ENCODE measurements at places on chromosomes 12 and 14.

- DNase-seq: no peak
Observed at GRCh38 chr12:54448344-54448743, 25.1 kb downstream of the GTSF1 start.

GRCh38 chr12:4825011-4825858 is 84.5 kb upstream of the KCNA1 start:
- no peak for DNase-seq

GRCh38 chr12:24561882-24562770 is 386.8 kb downstream of the BCAT1 start:
- DNase-seq: no peak

GRCh38 chr12:57614178-57614947 is 3.1 kb downstream of the ARHGEF25 start:
- no peak for DNase-seq

DNA sequence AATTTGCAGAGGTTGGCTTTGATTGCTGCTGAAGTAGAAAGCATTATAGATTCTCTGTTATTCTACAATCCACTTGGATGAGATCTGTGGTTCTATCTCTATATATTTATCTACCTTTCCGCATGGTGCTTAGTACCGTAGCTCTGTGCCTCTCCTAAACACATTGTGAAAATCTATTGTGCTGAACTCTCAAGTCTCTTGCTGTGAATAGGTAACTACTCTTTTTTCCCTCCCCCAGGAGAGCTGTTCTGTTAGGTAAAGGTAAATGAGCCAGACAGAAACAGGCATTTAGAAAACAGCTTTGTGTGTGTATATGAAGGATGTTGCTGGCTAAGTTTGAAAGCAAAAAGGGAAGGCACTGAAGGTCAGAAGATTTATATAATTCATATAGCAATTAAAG is 112.6 kb downstream of the BRMS1L start:
- no peak for DNase-seq

GRCh38 chr12:116818341-116818856 is 62.8 kb downstream of the HRK start:
- DNase-seq: no peak

DNA sequence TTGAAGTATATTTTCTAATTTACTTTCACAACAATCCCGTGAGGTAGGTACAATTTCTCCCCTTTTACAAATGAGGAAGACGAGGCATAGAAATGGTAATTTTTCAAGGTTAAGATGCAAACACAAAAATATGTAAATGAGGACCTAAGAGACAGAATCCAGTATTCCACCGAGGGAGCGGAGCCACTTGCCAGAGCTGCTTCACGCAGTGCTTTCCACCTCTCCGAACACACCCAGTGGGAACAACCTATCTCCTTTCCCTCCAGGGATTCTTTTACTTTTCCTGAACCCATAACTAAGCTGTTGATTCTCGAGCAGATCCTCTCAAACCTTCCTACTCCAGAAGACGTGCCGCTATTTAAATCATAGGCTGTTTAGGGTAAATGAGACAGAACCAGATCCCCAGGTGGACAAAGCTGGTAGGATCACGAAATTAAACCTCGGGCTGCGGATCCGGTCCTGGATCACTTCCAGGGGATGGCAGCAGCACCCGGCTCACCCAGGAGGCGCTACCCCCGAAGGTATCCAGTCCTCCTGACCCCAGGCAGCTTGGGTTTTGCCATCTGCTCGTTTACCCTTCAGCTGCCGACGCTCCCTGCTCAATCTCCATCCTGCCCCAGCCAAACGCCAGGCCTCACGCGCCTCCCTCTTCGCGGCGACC is 1.5 kb downstream of the DDHD1 start:
- DNase-seq: no peak

- no peak for DNase-seq
Observed at GRCh38 chr12:105485321-105485910, 154.9 kb downstream of the C12orf75 start.

GRCh38 chr12:88299567-88300101 is 157.5 kb downstream of the TMTC3 start:
- DNase-seq: no peak

GRCh38 chr12:169528-170370 is 44.2 kb downstream of the SLC6A12 start:
- DNase-seq: no peak

- DNase-seq: no peak
Observed at GRCh38 chr14:70889555-70889954, 17.7 kb upstream of the PCNX1 start.

DNA sequence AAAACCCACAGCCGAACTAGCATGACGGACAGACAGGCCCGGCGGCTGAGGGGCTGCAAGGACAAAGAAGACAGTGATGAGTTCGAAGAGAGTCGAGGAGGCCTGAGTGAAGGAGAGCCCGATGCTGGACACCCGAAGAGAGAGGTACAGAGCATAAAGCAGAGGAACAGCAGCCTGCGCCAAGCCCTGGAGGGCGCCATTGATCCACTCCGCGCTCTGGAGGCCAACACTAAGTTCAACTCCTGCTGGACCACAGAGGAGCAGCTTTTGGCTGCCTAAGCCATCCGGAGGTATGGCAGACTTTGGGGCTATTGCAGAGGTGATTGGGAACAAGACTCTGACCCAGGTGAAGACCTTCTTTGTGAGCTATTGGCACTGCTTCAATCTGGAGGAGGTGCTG is 7.8 kb upstream of the PLXNC1 start:
- DNase-seq: no peak

GRCh38 chr14:63896278-63896720 is 43.5 kb downstream of the SYNE2 start:
- DNase-seq: no peak

DNA sequence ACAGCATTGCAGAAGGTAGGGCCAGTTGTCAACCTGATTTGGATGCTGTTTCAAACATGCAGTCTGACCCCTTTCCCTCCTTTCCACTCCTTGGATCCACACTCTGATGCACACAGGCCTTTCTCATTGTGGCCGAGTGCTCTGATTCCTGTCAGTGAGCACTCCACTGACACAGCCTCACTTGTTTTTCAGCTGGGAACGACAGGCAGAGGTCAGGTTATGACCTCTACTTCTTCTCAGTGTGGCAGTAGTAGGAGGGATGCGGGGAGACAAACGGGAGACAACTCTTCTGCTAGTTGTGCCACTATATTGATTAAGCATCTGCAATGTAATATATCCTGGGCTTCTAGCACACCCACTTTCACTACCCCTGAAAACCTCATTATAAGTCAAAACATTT is 61.8 kb downstream of the DERA start:
- DNase-seq: no peak

GRCh38 chr14:101360054-101360911 is 201.0 kb upstream of the DIO3 start:
- DNase-seq: no peak

GRCh38 chr12:111006621-111007020 is 86.2 kb upstream of the MYL2 start:
- DNase-seq: no peak

GRCh38 chr12:26334621-26335124 is 139.3 kb downstream of the SSPN start:
- DNase-seq: no peak

GRCh38 chr14:54396183-54396492 is 669 bp upstream of the CDKN3 start:
- DNase-seq: no peak

GRCh38 chr12:108141600-108142130 is 12.6 kb downstream of the WSCD2 start:
- DNase-seq: no peak

DNA sequence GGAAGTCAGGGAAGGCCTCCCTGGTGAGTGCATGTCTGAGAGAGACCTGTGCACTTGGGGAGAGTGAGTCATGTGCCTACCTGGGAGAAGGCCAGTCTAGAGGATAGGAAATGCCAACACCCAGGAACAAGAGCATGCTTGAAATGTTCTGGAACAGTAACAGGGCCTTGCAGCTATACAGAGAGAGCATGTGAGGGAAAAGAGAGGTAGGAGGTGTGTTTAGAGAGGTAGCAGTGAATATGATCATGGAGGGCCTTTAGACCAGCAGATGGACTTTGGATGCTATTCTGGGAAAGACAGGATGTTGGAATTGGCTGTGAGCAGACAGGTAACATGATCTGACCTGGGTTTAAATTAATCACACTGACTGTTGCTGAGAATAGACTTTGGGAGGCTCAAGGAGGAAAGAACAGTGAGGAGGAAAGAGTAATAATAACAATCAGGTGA is 1143.6 kb downstream of the FLRT2 start:
- no peak for DNase-seq

- DNase-seq: no peak
Observed at GRCh38 chr12:59803735-59804134, 207.9 kb downstream of the SLC16A7 start.

DNA sequence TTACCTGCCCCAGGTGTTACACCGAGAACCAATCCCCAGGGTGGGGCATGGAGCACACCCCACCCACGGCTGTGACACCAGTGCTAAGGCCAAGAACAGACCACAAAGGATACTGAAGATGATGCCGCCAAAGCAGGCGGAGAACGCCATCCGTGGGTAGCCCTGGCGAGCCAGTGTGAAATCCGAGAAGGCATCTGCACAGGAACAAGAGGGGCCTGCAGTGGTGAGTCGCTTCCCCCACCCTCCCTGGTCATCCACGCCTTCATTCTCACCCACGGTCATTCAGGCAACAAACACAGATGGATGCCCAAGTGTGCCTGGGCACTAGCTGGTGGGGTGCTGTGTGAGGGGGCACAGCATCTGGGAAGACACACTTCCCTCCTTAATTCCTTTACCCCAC is 28.5 kb downstream of the SLC8B1 start:
- DNase-seq: no peak

GRCh38 chr12:20627001-20627588 is 68.0 kb upstream of the SLCO1C1 start:
- DNase-seq: no peak

DNA sequence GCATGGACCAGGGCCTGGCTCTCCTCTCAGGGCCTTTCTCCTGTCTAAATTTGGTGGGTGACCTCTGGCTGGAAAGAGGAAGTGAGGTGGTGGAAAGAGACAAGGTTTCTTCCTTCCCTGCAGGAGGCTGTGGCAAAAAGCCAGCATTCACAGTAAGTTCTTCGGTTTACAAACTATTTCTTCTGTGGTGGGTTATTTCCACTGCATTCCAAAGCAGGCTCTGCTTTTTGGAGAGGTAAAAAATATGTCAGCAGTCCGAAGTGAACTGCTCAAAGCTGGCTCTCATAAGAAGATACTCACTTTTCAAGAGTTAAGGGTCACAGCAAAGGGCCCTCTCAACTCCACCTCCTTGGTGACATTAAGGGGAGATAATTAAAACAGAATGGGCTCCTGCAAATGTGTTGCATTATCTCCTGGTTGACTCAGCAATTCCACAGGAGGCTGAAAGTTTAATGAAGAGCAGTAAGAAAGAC is 48.9 kb upstream of the POC1B start:
- no peak for DNase-seq

DNA sequence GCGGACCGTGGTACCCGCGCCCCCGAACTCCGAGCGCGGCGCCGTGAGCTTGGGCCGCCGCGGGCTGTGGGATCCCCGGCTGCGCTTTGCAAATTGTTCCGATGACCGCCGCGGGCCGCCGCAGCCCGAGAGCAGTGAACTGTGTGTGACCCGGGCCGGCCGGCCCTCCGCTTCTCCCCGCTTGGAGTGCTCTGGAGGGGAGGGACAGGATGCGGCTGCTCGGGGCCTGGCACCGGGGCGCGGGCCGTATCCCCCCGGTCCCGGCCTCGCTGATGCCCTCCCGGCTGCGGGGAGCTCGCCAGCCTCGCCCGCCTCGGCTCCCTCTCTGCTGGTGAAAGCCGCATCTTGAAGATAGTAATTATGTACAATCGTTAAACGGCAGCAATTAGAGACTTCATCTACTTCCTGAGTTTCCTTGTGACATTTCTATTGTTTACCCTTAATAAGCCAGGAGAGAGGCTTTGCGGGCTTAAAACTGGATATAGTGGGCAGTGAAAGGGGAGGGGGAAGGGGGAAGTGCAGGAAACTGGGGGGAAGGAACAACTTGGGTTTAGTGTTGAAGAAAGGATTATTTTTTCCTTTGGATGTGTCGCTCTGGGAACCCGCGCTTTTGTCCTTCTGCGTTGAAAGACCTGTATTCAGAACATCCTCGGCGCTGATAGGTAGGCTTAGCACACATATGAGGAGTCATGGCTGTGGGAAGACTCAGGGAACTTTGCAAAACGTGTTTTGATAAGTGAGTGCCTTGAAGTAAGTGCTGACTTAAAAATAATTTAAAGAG is 1.2 kb downstream of the PELI2 start:
- no peak for DNase-seq

DNA sequence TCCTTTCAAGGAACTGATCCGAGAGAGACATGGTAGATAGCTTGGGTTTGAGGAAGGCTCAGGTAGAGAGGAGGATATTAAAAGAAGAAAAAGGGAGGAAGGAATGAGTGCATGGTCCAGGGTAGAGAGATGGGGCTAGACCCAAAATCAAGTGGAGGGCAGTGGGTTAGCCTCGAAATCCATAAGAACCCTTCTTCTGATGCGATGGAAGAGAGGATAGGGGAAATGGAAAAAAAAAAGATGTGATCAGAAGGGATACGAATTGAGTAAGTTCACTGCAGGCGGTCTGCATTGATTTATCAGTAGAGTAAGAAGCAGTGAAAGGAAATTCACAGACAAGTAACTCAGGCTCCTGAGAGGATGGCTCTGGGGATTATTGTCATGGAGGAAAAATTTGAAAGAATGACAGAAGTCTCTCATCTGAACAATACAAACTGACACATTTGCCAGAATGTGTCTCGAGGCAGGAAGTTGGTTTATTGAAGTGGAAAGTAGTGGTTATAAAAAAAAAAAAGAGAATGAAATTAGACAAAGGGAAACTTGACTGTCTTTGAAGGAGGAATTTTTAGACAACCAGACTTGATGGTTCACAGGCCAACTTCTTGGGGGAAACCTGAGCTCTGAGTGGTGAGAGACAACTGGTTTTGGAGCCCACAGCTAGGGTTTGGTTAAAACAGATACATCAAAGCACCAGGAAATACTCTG is 10.2 kb downstream of the PPFIBP1 start:
- no peak for DNase-seq

DNA sequence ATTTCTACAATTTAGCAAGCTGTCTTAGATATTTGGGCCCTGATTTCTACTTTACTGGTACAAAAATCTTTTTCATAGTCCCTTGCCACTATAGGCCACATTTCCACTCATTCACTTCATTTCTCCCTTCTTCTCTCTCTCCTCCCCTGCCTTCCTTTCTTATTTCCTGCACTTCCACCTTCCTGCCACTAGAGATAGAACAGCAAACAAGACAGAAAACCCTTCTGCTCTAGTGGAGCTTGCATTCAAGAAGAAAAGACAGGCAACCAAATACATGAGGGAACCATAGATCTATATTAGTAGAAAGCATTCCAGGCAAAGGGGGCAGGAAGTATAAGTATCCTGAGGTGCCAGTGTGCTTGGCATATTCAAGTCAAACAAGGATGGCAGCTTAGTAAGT is 623.5 kb downstream of the FLRT2 start:
- DNase-seq: no peak

Data from stimulated activated CD4-positive, alpha-beta T cell treated with anti-CD3 and anti-CD28 coated beads, Interleukin-1b, Interleukin-23, amount 100 ng/mL, for 4 hours (primary cell).